ENCODE measurements at places on chromosomes 4 and X.
A peak's percentile ranks its signal among the peaks of the same experiment; 100 is the strongest.

- DNase-seq = no peak
These were observed 3.5 kb upstream of the XG start for GRCh38 chrX:2748171-2748814.

- no peak for DNase-seq
These were observed 310.9 kb downstream of the MID1IP1 start for GRCh38 chrX:39112143-39112542.

- DNase-seq = peak; percentile 23
These were observed 137.6 kb downstream of the NPNT start for GRCh38 chr4:106032851-106033286.

DNA sequence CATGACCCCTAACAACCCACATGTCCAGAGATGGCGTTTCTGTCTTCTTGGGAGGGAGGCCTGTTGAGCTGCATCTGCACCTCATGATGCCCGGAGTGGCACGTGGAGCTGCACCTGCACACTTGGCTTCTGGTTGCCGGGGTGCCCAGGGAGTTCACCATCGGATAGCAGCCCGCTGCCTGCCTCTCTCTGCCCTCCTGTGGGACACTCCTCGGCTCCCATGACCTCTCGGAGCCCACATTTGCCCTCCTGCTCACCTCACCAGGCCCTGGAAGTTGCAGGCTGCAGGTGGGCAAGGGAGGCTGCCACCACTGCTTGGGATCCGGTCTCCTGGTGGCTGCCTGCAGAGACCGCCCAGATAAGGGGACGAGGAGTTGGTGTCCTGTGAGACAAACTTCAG, 74.1 kb downstream of the TRAPPC11 start:
- no peak for DNase-seq

Data from HT-29 (cell line).